ENCODE measurements at places on chromosomes 4 and X. TPM values are rescaled to one million over a fixed set of nuclear protein-coding genes. Genes with fewer than 3 reads are reported as not detected.

DNA sequence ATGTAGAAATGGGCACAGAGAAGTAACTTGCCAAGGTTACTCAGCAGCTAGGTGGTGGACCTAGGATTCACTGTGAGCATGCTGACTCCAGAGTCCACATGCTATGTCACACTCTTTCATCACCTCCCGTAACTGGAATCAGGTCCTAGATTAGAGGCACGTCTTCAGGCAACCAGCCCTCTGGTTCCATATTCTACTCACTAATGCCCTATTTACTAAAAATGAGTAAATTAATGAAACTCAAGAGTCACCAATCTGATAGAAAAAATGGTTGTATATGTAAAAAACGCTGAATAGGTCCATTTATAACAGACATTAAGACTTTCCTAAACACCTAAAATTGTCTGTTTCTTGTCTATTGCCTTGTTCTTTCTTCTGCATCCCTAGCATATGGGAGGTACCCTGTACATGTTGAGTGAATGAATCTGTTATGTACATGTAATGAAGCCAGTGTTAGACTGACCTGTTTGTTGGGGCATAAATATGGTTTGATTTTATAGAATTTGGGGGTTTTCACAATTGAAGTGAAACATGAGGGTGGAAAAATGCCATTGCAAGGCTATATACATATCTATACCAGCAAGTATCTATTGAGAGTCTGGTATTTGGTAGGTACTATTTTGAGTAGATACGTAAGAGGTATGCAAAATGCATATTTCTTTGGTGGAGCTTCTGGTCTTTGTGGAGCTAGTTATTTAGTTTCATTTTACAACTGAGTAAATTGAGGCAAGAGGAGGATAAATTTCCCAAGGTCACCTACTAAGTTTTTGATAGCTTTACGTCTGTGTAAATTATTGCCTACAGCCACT lies 7.5 kb upstream of the RUFY3 start:
- no peak for ATAC-seq

DNA sequence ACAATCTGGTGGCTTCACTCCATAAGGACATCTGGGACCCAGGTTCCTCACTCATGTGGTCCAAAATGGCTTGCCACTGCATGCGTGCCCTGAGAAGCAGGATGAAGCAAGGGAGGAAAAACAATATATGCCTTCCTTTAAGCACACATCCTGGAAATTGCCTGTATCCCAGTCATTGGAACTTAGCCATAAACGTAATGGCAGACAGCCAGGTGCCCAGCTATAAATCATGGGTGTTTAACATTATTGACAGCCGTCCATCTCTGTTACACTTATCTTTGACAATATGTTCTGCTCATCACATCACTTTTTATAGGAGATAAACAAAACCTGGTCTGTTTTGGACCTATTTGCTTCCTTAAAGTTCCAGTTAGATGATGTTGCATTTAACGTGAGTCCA lies 181.0 kb downstream of the AASDH start:
- ATAC-seq = no peak

The CSAG2 gene
- not detected for total RNA-seq

- no peak for ATAC-seq
These were observed 53.9 kb upstream of the EPGN start for GRCh38 chr4:74254386-74254785.

DNA sequence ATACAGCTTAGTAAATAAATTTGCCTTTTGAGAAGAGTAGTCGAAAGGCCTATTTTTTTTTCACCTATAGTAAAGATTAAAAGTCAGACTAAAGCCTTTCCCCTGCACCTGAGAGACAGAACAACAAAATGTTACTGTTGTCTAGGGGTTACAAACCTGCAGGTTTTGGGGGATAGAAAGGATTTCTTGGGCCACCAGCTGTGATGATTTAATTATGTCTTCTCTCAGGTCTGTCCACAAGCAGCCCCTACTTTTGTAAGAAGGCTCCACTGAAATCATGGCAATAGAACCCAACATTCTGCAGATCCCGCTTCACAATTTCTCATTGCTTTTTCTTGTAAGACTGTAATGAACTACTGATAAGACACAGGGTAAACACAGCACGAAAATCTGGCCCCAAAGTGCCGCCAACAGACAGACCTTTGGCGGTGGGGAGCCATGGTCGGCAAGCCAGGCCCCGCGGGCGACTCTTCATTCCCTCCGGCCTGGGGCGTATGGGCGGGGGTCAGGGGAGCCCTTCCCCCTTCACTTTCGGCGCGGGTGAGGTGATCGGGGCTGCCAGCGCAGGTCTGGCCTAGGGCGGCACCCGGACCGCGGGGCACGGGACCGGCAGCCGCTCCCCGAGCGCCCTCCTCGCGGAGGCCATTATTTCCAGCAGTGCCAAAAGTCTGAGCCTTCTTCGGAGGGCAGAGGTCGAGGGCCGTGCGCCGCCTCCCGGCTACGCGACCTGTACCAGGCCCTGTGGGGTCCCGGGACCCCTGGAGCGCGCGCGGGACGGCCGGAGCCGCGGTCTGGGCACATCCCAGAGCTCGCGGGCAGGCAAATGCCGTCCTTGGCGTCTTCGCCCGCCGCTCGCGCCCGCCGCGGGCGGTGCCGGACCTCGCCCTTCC lies 812 bp upstream of the KDM6A start:
- ATAC-seq = peak; percentile 48

DNA sequence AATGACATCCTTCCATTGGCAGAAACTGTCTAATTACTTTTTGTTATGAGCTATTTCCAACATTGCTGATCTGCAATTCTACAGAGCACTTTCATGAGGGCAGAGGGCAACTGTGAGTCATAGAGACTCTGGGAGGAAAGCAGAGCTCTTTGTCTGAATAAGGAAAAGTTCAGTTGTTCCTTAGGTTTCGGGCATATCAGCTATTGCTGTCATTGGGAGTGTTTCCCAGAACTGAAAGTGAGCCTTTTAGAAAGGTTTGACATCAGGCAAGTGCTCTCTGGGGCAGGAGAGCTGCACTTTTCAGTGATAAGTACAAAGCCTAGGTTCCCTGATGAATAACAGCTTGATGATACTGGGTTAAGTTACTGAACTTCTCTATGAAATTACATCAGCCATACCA lies 119.2 kb upstream of the EDNRA start:
- peak; percentile 46 for ATAC-seq

DNA sequence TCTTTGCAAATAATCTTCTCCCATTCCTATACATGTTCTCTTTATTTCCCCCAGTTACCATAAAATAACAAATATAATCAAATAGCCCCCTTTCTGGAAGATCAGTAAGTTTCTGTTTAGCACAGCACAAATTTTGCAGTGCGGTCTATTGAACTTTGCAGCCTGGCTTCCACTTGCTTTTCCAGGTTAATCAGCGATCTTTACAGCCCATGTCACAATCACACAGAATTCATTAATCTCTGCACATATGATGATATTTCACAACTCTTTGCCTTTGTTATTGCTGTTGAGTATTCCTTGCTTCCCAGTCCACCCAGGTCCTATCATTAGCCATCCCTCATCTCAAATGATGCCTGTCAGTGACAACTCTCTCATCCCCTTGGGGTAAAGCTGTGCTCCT lies 2358.0 kb downstream of the PCDH7 start:
- ATAC-seq = no peak

The MAGEE2 gene
- not detected for total RNA-seq

The SERTM2 gene
- not detected for total RNA-seq

The IL2RG gene
- 0.62 TPM for total RNA-seq

The PSAPL1 gene
- not detected for total RNA-seq

DNA sequence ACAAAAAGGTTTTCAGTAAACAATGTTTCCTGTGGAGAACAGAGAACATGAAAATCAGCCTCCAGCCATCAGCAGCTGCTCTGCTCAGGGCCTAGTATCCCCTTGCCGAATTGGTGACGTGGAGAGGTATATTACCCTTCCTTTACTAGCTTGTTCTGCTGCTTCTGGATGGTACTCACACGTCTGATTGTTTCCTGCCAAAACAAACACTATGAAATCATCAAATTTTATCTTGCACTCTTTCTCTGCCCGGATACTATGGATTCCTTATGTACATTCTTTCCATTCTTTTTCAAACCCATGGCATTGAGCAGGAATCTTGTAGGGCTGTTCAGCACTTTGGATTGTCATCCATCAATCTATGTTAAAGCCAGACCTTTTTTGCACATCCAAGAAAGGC lies 18.8 kb upstream of the METAP1 start:
- no peak for ATAC-seq

DNA sequence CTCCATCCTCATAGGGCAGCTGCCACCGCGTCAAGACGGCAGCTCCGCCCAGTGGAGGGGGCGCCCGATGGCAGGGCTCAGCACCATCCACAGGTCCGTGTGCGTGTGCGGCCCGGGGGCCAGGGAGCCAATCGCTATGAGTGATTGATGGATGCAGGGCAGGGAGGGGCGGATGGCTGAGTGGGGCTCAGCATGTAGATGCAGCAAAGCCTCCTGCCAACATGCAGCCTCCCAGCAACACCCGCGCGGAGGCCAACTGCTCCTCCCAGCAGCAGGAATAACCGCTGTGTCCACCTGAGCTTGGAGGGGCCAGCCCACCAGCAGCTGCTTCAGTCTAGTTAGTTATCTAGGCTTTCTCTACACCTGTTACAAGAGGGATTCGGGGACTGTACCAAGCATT lies 77.4 kb downstream of the MTMR1 start:
- no peak for ATAC-seq
